BJ (cell line): ENCODE measurements at places on chromosomes 2 and 18.

DNA sequence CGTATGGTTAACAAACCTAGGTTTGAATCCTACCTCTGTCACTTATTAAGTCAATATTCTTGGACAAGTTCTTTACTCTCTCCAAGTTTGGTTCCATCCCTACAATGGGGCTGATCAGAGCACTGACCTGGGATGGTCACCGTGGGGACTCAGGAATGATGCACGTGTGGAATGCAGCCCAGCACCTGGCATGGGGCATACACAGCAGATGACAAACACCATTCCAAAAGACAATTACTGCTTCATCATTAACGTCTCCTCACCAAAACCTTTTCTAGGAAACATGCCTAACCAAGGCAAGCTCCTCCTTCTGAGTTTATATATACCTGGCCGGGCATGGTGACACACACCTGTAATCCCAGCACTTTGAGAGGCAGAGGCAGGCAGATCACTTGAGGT is 532.9 kb upstream of the ID2 start:
- no peak for DNase-seq

DNA sequence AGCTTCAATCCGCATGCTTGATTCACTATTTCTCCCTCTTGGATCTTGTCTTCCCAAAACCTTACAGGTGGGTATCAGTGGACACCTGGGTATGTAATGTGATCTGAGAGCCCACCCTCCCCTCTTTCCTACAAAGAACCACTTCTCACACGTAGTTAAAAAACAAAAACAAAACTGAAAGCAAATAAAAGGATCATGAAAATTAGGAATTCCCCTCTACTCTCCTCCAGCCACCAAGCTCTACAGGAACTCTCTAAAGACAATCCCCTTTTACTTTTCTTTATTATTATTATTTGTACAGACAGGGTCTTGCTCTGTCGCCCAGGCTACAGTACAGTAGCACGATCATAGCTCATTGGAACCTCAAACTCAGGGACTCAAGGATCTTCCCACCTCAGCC is 40.8 kb upstream of the MYO1B start:
- no peak for DNase-seq

GRCh38 chr18:62118328-62118727 is 68.5 kb downstream of the PIGN start:
- DNase-seq: peak; percentile 43

DNA sequence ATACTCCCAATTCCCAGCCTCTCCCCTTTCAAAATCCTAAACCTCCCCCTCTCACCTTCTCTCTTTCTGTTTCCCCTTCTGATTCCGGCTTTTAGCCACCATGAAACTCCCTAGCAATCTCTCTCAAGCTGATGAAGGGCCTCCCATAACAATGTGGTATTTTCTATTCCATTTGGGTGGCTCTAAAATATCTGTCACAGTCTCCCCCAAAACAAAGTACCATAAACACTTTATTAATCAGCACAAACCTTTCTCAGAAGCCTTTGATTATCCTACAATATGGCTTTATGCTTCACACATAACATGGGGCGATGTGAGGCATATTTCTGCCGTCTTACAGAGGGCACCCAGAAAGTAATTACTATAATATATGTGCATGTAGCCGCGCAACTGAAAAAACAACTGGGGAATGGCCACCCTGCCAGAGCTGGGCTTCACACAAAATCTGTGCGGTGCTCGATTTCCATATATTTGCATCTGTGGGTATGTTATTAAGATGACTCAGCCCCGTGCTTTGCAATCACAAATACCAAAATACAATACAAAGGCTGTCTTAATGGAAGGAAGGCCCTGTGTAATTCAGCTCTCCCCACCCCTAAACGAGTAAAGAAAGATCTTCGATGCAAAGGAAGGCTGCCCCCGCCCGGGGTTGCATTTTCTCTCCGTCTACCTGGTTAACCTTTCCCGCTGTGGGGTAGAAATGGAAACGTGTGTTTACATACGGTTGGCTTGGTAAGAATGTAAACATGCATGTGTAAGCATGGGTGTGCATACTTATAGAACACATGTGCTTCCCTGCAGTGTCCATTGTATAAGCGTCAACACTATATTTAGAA is 81.4 kb downstream of the CELF4 start:
- no peak for DNase-seq
